ENCODE measurements at places on chromosomes 16 and 17.

- no peak for DNase-seq
Observed at GRCh38 chr17:77216486-77216885, 75.7 kb downstream of the SEC14L1 start.

DNA sequence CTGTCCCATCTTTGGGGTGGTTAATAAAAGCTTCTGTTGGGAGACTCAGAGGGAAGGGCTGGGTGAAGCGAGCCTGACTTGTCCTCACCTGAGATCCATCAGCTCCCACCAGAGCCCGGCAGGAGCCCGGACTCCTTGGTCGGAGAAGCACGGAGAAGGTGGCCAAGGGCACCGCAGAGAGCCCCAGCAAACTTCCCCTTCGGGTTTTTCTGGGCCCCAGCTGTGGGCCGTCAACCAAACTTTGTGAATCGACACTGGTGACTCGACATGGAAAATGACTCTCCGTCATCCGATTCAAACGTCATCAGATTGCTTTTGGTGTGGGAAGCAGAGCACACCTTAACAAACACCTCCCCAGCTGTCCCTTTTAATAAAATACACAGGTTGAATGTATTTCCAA lies 21.4 kb downstream of the ENPP7 start:
- DNase-seq = no peak

- no peak for DNase-seq
Observed at GRCh38 chr16:75326333-75326732, 74.9 kb upstream of the BCAR1 start.

DNA sequence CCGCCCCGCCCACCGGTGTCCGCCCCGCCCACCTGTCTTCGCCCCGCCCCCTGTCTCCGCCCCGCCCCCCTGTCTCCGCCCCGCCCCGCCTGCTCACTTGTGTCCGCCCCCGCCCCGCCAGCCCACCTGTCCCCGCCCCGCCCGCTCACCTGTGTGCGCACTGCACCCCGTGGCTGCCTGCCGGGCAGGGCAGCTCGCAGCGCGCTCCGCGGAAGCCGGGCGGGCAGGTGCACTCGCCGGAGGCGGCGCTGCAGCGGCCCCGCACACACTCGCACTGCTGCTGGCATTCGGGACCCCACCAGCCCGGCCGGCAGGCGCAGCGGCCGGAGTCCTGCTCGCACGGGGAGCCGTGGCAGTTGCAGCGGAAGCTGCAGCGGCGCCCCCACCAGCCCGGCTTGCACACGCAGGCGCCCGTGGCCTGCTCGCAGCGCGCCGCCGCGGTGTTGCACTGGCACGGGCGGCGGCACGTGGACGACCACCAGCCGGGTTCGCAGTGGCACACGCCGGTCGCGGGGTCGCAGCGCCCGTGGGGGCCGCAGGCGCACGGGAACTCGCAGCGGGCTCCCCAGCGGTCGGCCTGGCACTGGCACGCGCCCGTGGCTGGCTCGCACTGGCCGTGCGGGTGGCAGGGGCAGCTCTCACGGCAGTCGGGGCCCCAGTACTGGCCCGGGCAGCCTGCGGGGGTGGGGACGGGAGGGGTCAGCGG lies 2.1 kb downstream of the SCARF1 start:
- no peak for DNase-seq

DNA sequence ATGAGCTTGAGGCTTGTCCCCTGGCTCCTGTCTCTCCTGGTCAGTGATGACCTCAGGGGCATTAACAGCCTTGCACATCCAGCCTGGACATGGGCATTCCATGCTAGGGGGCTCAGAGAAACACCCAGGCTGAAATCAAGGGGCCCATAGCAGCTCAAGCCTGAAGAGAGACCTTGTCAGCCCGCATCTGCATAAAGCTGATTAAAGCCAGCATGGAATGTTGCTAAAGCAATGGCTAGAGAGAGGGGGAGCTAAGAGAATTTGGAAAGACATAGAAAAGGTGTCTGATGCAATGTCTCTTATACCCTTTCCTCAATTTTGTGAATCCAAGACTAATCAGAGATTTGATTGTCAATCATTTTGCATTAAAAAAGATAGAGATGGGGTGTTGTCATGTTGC lies 51.4 kb upstream of the WSCD1 start:
- no peak for DNase-seq

- DNase-seq = no peak
Observed at GRCh38 chr16:17335826-17336529, 134.8 kb downstream of the XYLT1 start.

DNA sequence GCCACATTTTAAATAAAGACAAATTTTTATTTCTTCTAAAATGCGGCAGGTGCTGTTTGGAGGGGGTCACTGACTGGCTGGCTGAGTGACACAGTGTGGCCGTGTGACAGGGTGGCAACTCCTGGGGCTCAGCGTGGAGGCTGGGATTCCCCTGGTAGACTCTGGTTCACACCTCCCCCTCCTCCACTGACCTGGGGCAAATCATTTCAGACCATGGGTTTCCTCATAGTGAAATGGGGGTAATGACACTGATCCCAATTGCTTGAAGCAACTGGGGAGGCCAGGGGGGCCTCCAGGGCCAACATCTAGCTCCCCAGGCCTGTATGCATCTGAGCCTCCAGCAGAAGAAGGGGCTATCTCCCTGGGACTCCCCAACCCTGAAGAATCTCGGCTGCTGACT lies 6.6 kb downstream of the HSD11B2 start:
- DNase-seq = no peak

GRCh38 chr17:37774504-37774903 lies 29.6 kb upstream of the HNF1B start:
- DNase-seq = no peak

DNA sequence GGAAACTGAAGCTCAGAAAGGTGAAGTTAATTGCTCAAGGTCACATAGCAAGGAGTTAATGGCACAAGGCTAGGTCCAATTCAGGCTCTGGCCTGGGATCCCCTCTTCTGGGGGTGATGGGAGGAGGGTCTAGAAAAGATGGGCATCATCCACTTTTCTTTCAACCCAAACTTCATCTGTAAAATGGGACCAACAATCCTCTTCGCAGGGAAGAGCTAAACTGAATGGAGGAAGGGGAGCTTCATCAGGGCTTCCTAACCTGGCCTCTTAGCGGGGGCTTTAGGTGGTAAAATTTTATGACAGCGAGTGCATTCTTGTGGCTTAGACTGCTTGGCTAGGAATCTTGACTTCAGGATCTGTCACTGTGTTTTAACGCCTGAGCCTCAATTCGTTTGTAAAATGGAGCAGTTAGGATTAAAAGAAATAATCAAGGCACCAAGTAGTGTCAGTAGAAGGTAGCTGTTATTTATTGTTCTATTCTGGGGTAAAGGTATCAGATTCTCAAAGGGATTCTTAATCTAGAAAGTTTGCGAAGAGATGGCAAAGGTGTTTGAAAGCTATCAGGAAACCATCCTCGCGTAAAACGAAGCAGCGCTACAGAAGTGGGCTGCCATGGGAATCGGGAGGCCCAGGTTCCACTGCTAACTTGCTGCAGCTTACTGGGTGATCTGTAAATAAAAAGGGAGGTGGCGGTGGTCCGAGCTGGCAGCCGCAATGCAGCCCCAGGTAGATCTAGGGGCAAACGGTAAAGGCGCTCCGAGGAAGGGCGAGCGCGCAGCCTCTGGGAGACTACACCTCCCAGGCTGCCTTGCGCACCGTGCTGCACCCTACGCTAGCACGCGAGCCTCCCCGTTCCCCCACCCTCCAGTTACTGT lies 1.5 kb upstream of the SRCAP start:
- DNase-seq = no peak

DNA sequence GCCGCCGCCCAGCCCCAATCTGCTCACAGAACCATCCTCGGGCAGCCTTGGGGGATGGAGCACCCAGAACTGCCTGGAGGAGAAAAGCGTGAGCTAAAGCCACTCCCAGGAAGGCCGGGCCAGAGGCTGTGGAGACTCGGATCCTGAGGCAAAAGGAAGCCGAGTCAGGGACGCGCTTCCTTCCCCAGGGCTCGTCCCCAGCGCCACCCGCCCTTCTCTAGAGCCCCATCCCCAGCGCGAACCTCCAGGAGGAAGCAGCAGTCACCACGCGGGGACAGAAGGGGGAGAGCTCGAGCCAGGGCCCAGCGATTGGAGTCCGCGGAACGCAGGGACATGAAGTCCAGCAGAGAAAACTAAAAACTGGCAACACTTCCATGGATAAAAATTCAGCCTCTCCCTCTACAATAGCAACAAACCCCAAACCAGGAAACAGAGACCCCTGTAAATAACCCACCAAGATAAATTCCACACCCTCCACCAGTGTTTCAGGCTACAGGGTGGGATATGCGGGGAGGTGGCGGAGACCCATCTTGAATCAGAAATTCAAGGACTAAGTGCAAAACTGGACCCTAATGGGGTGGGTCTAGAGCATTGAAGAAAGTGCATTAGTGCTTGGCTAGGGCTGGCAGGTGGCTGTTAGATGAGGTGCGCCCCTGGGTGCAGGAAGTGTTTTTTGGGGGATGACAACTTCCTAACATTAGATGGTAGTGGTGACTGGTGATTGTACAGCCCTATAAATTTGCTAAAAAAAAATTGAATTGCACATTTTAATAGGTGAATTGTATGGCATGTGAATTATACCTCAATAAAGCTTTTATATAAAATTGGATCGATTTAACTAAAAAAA lies 116.1 kb upstream of the METRNL start:
- no peak for DNase-seq

DNA sequence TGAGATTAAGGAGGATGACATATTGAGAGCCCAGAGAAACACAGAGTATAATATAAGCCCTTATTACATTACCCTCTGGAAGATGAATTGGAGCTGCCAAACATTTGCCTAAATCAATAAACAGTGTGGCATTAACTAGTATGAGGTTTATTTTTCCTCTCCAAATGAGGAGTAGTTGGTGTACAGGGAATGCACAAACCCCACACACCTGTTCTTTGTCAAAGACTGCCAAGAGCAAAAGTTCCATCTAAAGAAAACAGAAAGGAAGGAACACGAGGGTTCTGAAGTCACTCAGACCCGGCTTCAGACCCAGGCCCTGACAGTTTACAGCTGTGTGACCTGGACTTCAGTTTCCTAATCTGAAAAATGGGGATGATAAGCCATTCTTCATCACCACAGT lies 138.1 kb downstream of the SHISA9 start:
- DNase-seq = no peak

DNA sequence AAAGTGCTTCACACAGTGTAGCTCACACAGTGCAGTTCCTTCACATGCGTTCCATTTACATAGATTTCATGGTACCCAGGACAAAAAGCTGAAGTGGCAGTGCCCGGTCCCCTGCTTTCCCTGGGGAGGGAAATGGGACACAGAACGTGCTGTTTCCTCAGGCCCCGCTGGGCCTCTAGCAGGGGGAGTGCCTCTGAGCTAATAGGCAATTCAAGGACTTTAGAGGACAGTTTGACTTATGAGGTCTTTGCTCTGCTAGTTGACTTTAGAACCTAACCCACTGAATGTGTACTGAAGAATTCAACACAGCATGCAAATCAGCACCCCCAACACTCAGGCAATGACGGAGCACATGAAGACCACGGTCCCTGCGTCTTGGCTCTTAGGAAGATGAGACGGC lies 6.8 kb downstream of the CDIP1 start:
- DNase-seq = no peak

DNA sequence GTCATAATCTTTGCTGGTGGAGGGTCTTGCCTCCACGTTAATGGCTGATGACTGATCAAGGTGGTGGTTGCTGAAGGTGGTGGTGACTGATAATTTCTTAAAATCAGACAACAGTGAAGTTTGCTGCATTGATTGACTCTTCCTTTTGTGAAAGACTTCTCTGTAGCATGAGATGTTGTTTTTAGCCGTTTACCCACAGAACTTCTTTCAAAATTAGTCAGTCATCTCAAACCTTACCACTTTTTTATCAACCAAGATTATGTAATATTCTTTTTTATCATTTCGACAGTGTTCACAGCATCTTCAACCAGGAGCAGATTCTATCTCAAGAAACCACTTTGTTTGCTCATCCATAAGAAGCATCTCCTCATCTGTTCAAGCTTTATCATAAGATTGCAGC lies 5.9 kb downstream of the UQCRC2 start:
- no peak for DNase-seq

DNA sequence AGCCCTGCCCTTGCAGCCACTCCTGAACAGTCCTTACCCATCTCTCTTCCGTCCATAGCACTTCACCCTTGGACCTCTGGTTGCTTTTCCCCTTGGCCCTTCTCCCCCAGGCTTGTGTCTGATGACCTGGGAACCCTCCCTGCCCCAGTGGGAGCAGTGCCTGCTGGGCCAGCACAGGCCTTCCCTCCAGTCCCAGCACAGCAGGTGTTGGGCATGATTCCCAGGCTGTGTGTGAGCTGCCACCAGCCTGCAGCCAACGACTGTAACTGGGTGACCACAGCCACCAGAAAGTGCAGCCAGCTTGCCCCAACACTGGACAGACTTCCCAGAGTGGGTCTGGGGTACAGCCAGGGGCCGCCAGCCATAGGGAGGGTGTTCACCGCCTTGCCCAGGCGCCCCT lies 30.0 kb downstream of the CRAMP1 start:
- no peak for DNase-seq

DNA sequence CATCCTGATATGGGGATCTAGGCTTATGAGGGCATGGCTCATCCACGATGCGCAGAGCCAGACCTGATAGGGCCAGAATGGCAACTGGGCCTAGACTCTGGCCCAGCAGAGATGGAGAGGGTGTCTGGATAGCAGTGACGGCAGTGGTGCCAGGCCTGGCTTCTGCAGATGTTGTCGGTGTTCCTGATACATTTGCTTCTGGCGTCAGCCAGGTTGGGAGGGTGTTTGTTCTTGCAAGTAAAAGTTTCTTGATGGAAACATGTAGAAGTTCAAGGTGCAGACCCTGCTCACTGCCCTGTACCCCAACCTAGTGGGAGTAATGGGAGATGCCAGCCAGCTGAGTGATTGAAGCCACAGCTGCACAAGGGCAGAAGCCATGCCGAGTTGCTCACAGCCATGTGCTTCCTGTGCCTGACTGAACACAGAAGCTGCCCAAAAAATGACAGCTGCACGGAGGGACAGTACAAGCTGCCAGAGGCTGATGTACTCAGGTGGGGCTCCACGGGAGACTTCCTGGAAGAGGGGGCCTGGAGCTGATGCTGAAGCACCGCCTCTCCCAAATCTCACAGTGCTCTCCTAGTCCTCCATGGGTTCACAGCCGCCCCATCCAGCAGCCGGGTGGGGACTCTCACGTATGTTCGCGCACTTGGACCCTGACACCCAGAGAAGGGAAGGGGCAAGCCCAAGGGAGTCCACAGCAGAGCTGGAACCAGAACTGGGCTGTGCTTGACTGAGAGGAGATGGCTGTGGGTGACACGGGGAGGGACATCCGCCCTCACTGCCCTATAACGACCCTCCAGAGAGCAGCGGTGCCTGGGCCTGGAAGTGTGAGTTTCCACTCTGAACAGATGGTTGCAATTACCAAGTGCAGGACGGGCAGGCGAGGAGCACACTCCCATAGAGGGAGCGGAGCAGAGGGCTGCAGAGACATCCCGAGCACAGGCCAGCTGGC lies 78.7 kb downstream of the N4BP1 start:
- DNase-seq = no peak
